ENCODE measurements at places on chromosomes 2 and 18.

GRCh38 chr2:165958313-165958960 is 4.9 kb upstream of the TTC21B start:
- no peak for DNase-seq

GRCh38 chr2:222105046-222105445 is 193.8 kb downstream of the PAX3 start:
- no peak for DNase-seq

- DNase-seq: no peak
Observed at GRCh38 chr18:68314403-68314802, 400.5 kb downstream of the TMX3 start.

DNA sequence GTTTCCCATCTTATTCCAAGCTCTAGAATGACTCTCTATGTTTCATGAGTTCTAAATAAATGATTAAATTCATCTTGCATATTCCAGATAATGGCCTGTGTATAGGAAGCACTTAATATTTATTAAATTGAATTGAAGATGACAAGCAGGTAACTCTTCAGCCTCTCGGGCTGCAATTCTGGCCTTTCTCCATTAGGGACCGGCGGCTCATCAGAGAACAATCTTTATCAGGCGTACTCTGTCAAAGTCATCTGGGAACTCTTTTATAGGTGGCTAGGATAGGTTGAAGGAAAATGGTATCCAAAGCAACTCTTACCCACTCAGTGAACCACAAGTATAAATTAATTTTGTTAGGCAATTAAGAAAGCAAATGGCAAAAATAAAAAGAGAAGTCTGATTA is 308.5 kb downstream of the NOL4 start:
- no peak for DNase-seq

- no peak for DNase-seq
Observed at GRCh38 chr2:229930656-229931055, 8.4 kb downstream of the FBXO36 start.

GRCh38 chr2:113848758-113849415 is 41.0 kb upstream of the ACTR3 start:
- no peak for DNase-seq

DNA sequence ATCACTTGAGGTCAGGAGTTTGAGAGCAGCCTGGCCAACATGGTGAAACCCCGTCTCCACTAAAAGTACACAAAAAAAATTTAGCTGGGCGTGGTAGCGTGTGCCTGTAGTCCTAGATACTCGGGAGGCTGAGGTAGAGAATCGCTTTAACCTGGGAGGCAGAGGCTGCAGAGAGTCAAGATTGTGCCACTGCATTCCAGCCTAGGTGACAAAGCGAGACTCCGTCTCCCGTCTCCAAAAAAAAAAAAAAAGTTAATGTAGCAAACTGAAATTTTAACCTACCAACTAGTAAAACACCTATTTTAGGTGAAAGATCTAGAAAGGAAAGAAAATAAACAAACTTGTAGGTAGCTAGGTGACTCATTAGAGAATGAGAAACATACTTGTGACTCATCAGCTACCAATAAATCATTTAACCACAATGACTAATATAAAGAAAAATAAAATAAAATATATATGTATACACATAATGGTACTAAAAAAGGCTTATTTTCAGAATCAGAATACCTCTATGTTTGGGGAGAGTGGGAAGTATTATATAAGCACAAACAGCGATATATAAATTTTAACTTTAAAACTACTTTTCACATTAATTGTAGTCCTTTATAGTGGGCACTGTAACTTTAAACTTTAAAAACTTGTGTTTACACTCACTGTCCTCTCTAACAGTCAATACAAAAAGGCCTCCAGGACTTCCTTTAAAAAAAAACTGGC is 36.6 kb downstream of the DARS1 start:
- DNase-seq: no peak

DNA sequence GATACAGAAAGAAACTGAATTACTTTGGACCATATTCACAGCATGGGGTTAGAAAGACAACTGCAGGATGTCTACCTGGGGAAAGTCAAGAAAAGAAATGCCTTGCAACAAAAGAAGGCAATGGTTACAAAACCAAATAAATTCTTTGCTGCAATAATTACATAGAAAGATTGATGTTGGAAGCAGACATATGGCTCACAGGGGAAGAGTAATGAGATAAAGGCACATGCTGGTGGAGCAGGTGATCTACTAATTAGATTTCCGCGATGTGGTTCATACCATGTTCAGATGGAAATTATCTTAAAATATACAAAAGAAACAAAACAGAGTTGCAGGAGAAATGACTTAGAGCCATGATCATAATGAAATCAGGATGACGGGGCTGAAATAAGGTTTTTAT is 718.8 kb upstream of the PKDCC start:
- DNase-seq: no peak

GRCh38 chr2:2941205-2941604 is 436.4 kb downstream of the EIPR1 start:
- DNase-seq: no peak

DNA sequence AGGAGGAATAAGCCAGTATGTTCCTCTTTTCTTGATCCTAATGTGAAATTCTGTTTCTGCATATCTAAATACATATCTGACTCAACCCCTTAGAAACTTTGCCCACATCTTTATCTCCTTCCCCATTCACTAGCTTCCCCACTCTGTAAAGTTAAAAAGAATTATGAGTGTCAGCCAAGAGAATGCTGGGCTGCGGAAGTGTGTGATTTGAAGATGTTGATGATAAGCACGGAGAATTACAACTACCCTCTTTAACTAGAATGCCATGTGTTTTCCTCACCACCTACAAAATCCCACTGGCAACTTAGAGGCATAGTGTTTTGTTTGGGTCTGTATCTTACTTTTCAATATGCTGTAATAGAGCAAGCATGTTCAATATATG is 490.4 kb upstream of the FANCL start:
- DNase-seq: no peak

GRCh38 chr2:101751875-101752619 is 54.5 kb downstream of the MAP4K4 start:
- no peak for DNase-seq

DNA sequence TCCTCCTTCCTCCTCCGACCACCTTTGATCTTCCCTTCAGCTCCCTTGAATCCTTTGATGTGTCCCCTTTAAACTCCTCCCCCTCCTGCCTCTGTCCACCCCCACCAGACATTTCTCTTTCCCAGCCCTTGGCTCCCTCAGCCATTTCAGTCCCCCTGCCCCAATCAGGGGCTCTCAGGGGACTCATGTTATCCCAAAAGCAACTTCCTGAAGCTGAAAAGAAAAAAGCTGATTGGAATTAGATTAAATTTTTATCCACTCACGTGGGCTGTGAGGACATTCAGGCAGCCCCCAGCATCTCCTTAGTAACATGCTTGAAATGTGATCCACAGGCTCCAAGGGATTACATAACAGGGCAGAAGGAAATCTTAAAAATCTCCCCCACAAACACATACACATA is 81.3 kb downstream of the NEURL3 start:
- DNase-seq: no peak
